ENCODE measurements at places on chromosomes 2 and 18.

- no peak for DNase-seq
Measured at GRCh38 chr2:165079432-165079831, 124.1 kb upstream of the SLC38A11 start.

DNA sequence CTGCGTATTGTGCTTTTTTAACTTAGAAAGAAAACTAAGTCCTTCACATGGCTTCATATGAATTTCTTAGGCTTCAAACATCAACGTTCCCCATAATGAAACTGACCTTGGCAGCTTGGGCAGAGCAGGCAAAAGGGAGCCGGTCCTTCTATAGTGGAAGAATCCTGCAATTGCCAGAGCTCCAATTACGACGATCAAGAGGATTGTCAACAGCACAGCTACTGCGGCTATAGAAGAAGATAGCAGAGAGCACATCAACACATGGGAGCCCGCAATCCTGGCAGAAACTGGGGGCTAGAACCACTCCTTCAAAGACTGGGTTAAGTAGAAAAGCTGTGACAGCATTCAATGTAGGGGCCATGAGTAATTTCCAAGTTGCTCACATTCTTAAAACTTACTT lies 69.8 kb downstream of the DHRS9 start:
- DNase-seq = no peak

DNA sequence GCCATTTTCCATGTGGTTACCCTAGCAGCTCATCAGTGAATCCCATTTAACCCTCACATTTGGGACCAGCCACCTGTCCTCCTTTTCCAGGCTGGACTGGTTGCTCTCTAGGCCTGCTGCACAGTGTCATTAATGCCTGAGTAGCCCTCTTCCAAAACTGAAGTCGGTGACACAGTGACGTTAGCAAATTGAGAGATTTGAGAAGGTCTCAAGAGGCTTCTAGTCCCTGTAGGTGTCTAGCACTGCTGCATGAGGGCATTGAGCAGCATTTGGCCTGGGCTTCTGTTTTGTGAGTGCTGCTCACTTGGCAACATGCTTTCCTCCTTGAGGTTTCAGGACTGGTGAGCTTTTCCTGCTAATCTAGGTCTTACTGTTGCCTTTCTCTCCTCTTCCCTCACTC lies 36.7 kb downstream of the PKP4 start:
- DNase-seq = no peak

DNA sequence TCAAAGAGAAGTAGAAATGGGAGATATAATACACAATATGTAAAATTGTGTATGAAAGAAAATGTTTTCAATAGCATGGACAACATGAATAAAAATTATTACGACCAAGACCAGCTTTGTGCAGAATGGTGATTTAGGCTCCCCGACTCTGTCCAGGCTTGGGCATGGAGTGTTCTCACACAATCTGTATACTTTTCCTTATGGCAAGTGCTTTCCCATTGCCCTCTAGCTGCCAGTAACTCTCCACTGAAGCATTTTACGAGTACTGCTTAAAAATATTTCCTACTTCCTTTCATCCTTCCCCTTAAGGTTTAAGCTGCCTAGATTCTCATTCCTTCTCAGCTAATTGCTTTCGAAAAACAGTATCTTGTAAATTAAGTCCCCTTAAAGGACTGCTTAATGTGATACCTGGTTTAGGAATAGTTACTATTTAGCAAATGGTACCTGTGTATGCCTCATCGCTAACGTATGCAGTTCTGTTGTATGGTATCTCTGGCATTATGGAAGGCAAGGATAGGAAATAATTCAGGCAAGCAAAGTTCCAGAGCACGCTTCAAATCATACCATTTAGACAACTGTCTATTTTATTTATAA lies 714.6 kb downstream of the ERBB4 start:
- no peak for DNase-seq
